ENCODE measurements at places on chromosomes 6 and 20. TPM values are rescaled to one million over a fixed set of nuclear protein-coding genes. Genes with fewer than 3 reads are reported as not detected.

TCF15 gene
- 2.0 TPM for total RNA-seq

SLPI gene
- 2.8 TPM for total RNA-seq

SPTLC3 gene
- total RNA-seq, result 14.4 TPM

HELZ2 gene
- 29.0 TPM for total RNA-seq

SIRPG gene
- total RNA-seq, result 0.18 TPM

NKAIN2 gene
- 12.4 TPM for total RNA-seq

FAM83C gene
- total RNA-seq, result not detected

PLN gene
- 9.8 TPM for total RNA-seq

THBS2 gene
- total RNA-seq, result 61.5 TPM

ULBP3 gene
- 10.3 TPM for total RNA-seq

CCN5 gene
- total RNA-seq, result not detected

XKR7 gene
- total RNA-seq, result 0.23 TPM

ULBP1 gene
- 0.29 TPM for total RNA-seq

ARFGEF3 gene
- 8.1 TPM for total RNA-seq

ZFAND3 gene
- 60.8 TPM for total RNA-seq

SNAI1 gene
- total RNA-seq, result 7.2 TPM

NR2E1 gene
- not detected for total RNA-seq

MUC21 gene
- total RNA-seq, result not detected

TTLL9 gene
- total RNA-seq, result 2.0 TPM

TMC2 gene
- total RNA-seq, result not detected

GRM1 gene
- total RNA-seq, result 0.23 TPM

CRIP3 gene
- total RNA-seq, result 2.6 TPM

TXLNB gene
- total RNA-seq, result 24.2 TPM

MYBL2 gene
- 5.8 TPM for total RNA-seq

CGAS gene
- 6.5 TPM for total RNA-seq

SYCP2L gene
- total RNA-seq, result 3.7 TPM

NKX2-4 gene
- not detected for total RNA-seq

SH3BGRL2 gene
- total RNA-seq, result 25.2 TPM

SMOC2 gene
- total RNA-seq, result 31.0 TPM

GJA10 gene
- total RNA-seq, result not detected

MAP7 gene
- total RNA-seq, result 15.8 TPM

GLYATL3 gene
- not detected for total RNA-seq

GPR31 gene
- total RNA-seq, result not detected

C20orf141 gene
- not detected for total RNA-seq

ANGPT4 gene
- 0.12 TPM for total RNA-seq

SMPDL3A gene
- total RNA-seq, result 13.5 TPM

XRN2 gene
- 57.4 TPM for total RNA-seq

MCHR2 gene
- not detected for total RNA-seq

GGTLC1 gene
- total RNA-seq, result not detected

CTAGE9 gene
- not detected for total RNA-seq

ANKRD6 gene
- 22.6 TPM for total RNA-seq

ESR1 gene
- total RNA-seq, result 3.5 TPM

MUCL3 gene
- total RNA-seq, result not detected

CRISP2 gene
- total RNA-seq, result 0.18 TPM
